K562 (cell line): ENCODE measurements at places on chromosomes 1 and 21. TPM values are rescaled to one million over a fixed set of nuclear protein-coding genes. Genes with fewer than 3 reads are reported as not detected.

DNA sequence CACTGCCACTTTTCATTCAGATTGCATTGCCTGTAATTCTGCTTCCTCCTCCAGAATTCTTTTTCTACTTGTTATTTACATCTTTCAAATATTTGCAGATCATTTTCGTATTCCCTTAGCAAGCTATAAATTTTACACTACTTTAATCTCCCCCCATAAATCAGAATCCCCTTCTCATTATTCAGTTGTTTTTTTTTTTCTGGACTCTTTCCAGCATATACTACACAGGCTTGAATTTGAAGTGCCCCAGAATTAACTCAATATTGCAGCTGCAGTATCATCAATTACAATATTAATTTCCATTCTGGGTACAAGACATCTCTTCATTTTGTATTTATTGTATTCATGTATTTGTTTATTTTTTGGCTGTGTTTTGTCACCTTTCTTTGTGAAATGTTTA is 1494.3 kb downstream of the AMY1C start:
- H3K4me3 ChIP-seq = no peak overlapping the region
- H3K36me3 ChIP-seq = no peaks in the 10 kb centered on the region
- DNase-seq = no peak
- no peak overlapping the region for H3K27ac ChIP-seq

DNA sequence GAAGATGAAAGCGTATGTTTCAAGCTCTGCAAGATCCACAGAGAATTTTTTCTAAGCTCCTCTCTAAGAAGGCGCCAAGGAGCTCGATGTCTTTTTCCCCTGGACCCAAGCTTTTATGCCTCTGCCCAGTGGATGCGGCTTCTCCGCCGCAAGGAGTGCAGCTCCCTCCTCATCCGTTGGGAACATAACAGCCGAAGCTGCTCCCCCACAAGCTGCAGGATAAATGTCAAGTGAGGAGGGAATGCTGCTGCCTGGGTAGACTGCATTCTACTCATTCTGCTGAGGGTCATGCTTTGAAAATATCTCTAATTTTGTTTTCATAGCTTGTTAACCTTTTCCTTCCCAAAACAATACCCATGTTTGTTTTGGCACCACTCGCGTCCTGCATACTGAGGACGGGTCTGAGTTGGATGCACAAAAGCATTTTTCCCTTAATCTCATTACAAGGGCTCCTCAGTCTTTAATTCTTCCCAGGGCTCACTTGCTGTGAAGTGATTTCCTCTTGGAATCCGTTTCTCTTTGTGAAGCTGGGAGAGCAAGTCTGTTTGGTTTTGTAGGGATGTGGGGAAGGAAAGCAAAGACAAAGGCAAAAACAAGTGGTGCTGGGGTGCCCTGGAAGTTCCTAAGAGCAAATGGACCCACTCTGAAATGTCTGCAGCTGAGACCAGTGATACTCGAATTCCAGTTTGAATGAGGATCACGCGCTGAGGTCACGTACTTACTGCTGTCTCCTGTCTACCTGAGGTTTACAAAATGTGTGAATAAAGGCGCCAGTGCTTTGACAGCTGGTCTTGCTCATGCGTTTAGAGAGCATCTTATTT is 134.0 kb upstream of the IRF2BP2 start:
- H3K4me1 ChIP-seq = peaks cover 22% of the 10 kb centered on the region
- no peak overlapping the region for H3K27ac ChIP-seq
- no peaks in the 10 kb centered on the region for H3K27me3 ChIP-seq
- no peak for DNase-seq
- no peak overlapping the region for H3K4me3 ChIP-seq

Gene CTBS
- total RNA-seq = 10.3 and 12.2 TPM in 2 replicates

DNA sequence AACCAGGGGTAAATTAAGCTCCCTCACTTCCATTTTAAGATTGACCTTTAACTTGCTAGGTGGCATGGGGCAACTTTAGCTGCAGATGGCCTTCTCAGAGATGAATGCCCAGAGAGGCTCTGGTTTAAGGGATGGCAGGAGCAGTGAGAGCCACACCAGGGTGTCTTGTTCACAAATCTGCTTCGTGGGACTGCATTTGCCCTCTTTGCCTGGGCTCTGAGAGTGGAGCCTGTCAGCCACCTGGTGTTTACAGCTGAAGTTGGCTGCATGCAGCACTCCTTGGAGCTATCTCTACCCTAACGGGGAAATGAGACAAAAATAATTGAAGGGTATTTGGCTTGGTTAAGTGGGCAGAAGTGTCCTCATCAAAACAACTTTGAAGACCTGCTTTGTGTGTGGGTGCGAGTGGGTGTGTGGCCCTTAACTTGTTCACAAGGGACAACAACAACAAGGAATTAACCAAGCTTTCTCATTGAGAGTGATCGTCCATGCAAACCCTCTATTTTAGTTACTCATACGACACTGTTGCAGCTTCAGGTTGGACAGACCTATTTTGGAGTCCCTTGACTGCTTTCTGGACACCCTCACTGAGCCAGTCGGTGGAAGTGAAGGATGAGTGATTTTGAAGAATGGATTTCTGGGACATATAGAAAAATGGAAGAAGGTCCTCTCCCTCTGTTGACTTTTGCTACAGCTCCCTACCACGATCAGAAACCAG is 29.8 kb downstream of the PGM1 start:
- DNase-seq = no peak
- H3K36me3 ChIP-seq = no peaks in the 10 kb centered on the region
- no peak overlapping the region for H3K4me3 ChIP-seq
- H3K27me3 ChIP-seq = peaks cover 17% of the 10 kb centered on the region
- no peaks in the 10 kb centered on the region for H3K4me1 ChIP-seq

Gene STXBP3
- total RNA-seq = 32.5 and 34.6 TPM in 2 replicates

DNA sequence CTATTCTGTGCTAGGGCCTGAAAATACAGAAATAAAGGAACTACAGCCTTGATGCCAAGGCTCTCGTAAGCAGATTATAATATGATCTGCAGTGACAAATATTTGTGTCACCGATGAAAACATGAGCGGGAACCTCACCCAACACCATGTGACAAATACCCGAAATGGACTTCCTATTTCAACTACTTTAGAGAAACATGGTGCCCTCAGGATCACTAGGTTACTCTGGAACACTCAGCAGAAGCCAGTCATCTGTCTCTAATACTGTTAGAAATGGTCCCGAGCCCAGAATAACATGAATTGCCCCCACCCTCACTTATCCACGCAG is 463 bp upstream of the VAMP3 start:
- H3K27ac ChIP-seq = peak overlapping the region; percentile 82
- peak overlapping the region; percentile 90 for H3K4me3 ChIP-seq
- H3K27me3 ChIP-seq = peaks cover 4% of the 10 kb centered on the region; the same call in 2 of the 3 replicates
- H3K36me3 ChIP-seq = peaks cover 24% of the 10 kb centered on the region
- DNase-seq = no peak
